ENCODE measurements at places on chromosomes 5 and 9.

DNA sequence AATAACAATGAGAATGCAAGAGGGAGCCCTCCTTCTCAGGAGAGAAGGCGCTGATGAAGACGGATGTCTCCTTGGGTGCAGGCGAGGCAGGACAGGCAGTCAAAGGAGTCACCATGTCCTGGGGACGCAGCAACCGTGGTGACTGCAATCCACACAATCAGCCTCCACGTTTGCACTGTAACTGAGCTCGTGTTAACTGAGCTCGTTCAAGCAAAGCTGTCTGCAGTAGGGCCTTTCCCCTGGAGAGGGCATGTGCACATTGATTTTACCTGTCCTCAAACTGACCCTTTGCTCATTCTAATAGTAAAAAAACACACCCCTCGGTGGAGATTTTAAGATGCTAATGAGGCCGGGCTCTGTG, 2.8 kb downstream of the SARDH start:
- no peak for DNase-seq

GRCh38 chr5:128237546-128237945, 154.0 kb downstream of the SLC12A2 start:
- no peak for DNase-seq

GRCh38 chr5:89595056-89595455, 712.1 kb upstream of the MEF2C start:
- no peak for DNase-seq

DNA sequence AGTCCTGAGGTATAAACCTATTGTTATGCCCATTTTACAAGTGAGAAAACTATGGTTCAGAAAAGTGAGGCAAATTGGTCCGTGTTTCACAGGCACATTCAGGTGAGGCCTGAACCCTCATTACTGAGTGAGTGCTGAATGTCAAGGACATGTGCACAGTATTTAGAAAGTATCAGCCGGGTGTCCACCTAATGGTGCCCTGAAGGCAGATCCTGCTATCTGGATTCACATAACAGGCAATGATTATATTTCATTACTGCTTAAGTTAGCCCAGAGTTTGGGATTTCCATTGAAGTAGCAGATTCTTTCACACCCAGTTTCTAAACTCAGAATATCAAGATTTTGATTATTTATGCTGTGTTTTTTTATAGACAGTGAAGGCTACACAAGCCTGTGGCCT, 142.7 kb downstream of the LHFPL2 start:
- DNase-seq: no peak

DNA sequence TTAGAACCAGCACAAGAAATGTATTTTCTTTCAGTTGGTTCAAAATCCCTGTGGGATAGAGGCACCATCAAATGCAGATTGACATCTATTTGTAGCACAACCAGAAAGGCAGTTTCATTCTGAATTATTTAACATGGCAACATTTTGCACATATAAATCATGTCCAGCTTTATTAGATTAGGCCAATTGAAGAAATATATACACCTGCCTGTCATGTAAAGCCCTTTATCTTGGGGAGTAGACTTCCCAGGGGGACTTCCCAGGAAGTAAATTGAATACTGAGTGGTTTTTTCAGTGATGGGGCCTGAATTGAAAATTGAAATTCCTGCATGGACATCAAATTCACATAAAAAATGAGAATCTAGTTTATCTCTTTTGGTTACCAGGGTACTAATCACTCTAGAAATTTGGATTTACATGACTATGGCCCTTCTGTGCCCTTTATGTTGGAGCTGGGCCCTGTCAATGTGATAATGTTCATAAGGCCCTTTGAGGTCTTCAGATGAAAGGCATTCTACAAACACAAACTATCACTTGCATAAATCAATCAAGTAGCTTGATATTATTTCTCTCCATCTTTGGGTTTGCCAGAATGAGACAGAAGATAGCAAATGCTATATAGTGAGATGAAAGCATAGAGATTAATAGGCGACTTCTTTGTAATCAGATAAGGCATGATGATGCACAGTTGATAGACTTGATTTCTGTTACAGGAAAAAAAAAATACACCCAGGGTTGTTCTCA, 26.2 kb upstream of the ZNF608 start:
- no peak for DNase-seq

GRCh38 chr9:105330755-105331154, 86.3 kb downstream of the SLC44A1 start:
- DNase-seq: no peak

DNA sequence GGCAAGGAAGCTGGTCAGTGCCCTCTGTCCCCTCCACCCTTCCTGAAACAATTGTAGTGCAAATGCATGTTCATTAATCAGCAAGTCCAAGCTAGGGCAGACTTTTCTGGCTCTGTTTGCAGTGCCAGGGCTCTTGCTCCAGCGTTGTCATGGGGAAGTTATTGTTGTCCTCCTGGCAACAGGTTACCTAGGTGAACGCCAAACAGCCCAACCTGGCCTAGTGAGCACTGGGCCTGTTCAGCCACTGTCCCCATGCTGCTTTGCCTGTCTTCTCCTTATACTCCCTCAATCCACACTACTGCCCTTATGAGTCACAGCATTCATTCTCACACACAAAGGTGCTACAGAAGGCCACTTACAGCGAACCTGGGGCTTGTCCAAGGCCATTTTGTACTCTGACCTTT, 34.5 kb upstream of the GLIS3 start:
- no peak for DNase-seq

GRCh38 chr9:129109537-129109903, 1.1 kb downstream of the CRAT start:
- DNase-seq: no peak

DNA sequence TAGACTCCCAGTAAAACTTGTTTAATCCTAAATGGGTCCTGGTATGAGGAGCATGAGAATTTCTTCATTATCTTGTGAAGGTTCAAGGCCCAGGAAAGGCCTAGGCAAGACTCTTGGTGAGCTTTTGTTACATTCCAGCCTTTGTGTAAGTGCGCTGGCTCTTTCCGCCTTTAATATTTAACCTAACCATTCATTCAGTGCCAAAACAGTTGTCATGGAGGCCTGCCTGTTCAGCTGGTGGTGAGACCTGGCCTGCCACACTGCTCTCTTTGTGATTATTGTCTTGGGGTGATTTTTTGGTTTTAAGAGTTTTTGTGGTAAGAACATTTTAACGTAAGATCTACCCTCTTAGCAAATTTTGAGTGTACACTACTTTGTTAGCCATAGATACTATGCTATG, 127.5 kb upstream of the WWC1 start:
- DNase-seq: no peak

GRCh38 chr9:128459011-128459410, 3.2 kb downstream of the ODF2 start:
- DNase-seq: no peak

GRCh38 chr5:59206132-59206581, 623.3 kb downstream of the RAB3C start:
- DNase-seq: no peak

DNA sequence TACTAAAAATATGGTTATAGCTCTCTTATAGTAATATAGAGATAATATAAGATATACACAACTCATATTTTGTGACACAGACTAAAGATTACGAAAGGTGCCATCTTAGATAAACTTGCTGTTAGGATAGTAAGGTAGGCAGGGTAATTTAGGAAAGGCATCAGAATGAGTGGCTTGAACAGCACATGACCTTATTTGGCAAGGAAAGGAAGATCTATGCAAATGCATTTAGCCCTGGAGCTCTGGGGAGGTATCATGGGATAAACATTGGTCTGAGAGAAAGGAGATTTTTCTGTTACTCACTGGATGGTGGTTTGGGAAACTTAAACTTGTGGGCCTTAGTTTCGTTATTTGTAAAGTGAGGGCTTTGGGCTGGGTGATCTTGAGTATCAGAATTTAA, 65.8 kb downstream of the KCTD16 start:
- no peak for DNase-seq

GRCh38 chr9:29211580-29212396, 1638.5 kb upstream of the C9orf72 start:
- no peak for DNase-seq

- DNase-seq: no peak
Observed at GRCh38 chr5:179204572-179204971, 140.7 kb downstream of the ADAMTS2 start.

DNA sequence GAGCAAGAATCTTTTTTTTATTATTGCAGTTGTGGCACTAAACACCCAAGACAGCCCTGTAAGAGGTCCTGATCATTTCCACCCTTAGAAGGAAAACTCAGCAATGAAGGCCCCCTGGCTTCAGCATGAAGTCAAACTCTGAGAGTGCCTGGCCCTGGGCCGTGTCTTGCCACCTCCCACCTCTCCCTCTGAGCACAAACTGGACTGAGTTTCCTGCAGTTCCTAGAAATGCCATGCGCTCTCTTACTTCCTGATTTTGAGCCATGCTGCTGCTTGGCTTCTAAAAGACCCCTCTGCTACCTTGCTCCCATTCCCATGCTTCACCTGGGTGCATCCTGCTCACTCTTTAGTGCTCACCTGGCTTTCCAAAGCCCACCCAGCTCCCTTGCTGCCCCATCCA, 140.4 kb upstream of the KLF9 start:
- no peak for DNase-seq

- DNase-seq: no peak
Observed at GRCh38 chr5:172574871-172575223, 66.2 kb upstream of the NEURL1B start.

DNA sequence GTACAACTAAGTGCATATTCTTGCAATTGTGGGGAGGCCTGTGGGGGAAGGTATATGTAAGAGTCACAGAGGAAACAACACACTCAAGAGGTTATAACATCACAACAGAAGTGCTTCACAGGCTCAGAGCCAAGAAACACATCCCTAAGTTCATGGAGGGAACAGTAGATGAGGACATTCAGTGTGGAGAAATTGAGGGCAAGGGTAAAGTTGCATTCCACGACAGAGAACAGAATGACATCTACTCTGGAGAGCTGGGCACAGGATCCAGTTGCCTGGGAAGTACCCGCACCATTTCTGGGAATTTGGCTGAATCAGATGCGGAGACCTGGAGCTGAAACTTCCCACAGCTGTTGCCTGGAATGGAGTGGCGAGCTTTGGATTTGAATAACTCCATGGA, 197.2 kb downstream of the NXNL2 start:
- no peak for DNase-seq

DNA sequence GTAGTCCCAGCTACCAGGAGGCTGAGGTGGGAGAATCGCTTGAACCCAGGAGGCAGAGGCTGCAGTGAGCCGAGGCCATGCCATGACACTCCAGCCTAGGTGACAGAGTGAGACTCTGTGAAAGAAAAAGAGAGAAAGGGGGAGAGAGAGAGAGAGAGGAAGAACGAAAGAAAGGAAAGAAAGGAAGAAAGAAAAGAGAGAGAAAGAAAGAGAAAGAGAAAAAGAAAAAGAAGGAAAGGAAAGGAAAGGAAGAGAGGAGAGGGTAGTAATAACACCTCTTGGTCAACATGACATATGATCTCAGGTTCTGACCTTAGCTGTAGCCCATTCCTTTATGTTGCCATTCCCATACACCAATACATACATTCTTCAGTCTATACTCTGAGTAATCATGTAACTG, 14.1 kb downstream of the FBXW11 start:
- no peak for DNase-seq

- DNase-seq: no peak
Observed at GRCh38 chr5:16497546-16497945, 31.9 kb upstream of the ZNF622 start.

GRCh38 chr5:6907320-6907918, 194.2 kb downstream of the TENT4A start:
- DNase-seq: no peak

- no peak for DNase-seq
Observed at GRCh38 chr9:114400219-114400618, 12.4 kb upstream of the AKNA start.

DNA sequence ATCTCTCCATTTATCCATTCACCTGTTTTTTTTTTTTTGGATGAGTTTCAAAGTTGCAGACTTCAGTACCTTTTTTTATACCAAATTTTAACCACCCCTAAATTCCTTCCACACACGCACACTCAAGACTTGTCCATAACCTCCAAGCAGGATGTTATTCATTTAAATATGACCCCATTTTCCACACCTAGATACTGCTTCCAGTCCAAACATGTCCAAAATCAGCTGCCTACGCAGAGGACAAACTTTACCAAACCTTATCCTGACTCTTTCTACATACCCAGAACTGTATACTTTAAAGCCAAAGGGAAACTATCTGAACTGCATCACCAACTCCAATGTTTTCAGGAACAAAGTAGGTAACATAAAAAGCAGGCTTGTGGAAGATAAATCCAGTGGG, 36.0 kb upstream of the FYB1 start:
- DNase-seq: no peak

GRCh38 chr5:108953940-108954339, 206.2 kb downstream of the FER start:
- DNase-seq: no peak

GRCh38 chr5:91848453-91848852, 465.3 kb upstream of the ARRDC3 start:
- DNase-seq: no peak

GRCh38 chr5:138960145-138960692, 85.1 kb upstream of the LRRTM2 start:
- no peak for DNase-seq

- no peak for DNase-seq
Observed at GRCh38 chr5:180467989-180468731, 26.0 kb upstream of the CNOT6 start.

DNA sequence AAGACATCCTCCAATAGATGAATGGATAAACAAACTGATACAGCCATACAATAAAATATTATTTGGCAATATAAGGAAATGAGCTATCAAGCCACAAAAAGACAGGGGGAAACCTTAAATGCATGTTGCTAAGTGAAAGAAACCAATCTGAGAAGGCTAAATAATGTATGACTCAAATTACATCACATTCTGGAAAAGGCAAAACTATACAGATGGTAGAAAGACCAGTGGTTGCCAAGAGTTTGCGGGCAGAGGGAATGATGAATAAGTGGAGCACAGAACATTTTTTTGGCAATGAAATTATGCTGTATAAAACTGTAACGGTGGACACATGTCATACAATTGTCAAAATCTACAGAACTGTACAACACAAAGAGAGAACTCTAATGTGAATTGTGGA, 63.3 kb downstream of the CSF2 start:
- DNase-seq: no peak

DNA sequence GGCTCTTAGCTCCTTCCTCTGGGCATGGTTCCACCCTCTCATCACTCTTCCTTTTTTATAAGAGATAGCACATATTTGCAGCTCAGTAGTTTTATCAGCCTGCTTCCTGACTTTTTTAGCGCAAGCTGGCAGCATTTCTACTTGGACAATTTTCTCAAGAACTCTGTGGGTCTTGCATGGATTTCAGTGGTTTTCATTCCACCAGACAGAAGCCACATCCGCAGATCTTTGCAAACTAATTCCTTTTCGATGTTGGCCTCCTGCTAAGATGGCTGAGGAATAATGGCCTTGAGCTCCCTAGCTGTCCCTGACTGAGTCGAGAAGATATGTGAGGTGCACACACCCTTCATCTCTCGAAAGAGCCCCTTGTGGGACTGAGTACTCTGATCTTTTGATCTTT, 49.5 kb downstream of the GALNT12 start:
- DNase-seq: no peak

DNA sequence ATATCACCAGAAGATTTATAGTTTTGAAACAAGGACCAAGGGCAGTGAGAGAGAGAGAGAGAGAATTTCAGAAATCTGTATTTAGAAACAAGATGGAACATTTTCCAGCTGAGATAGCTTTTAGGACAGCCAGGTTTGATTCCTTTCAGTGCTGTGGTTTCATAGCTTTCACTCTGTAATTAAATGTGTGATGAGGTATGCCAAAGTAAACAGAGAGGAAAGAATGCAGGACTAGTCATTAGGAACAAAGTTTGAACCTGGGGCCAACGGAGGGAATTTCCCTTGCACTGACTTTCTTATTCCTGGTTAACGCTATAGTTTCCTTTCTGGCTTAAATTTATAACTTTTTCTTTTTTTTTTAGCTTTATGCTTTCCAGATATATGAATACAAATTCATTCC, 10.0 kb upstream of the CCL28 start:
- DNase-seq: no peak

Data from D721Med (cell line).